NCI-H2081 (cell line): ENCODE measurements at places on chromosomes 13 and 19.

- DNase-seq = no peak
Measured at GRCh38 chr13:35824825-35825224, 306.4 kb downstream of the DCLK1 start.

GRCh38 chr13:110540871-110541525 lies 20.5 kb downstream of the RAB20 start:
- DNase-seq = no peak

DNA sequence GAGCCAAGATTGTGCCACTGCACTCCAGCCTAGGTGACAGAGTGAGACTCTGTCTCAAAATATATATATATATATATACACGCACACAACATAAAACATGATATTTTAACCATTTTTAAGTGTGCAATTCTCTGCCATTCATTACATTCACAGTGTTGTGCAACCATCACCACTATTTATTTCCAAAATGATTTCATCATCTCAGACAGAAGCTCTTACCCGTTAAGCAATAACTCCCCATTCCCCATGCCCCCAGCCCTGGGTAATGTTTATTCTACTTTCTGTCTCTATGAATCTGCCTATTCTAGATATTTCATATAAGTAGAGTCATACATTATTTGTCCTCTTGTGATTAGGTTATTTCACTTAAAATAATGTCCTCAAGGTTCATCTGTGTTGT lies 20.3 kb downstream of the WDR88 start:
- DNase-seq = no peak

DNA sequence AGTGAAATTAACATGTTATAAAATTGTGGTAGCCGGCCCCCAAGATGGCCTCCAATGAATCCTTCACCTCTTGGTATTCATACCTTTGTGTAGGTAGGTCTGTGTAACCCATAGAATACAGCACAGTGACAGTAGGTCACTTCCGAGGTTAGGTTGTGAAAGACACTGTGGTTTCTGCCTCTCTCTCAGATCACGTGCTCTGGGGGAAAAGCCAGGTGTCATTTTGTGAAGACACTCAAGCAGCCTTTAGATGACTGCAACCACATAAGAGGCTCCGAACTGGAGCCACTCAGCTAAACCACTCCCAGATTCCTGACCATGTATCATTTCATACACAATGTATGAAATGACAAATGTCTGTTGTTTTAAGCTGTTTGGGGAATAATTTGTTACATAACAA lies 9.8 kb upstream of the USPL1 start:
- no peak for DNase-seq

DNA sequence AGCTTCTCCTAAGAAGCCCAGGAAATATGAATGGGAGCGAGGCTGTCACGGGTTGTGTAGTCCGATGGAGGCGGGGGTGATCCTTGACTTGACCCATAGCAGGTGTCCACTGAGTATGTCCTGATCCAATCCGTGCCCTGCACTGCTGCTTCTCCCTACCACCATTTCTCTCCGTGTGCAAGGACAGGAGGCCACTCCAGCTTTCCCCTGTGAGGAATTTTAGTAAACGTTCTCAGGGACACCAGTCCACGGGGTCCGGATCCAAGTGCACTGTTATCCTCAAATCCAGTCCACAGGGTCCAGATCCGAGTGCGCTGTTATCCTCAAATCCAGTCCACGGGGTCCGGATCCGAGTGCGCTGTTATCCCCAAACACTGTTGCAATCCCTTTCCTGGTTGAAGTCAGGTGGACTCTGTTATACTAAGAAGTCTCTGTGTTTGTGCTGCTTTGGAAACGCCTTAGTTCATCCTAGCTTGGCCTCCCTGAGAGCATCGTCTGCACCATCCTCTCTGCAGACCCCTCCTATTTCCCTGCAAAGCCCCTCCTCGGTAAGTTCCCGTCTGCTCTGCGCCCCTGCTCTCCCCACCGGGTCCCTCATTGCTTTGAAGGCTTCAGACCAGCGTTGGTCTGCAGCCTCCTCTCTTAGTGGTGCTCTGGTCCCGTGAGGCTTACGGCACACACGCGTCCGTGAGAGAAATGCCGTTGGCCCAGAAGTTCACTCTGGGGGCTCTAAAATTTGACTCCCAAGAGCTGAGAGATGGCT lies 303.5 kb downstream of the TEX29 start:
- no peak for DNase-seq

DNA sequence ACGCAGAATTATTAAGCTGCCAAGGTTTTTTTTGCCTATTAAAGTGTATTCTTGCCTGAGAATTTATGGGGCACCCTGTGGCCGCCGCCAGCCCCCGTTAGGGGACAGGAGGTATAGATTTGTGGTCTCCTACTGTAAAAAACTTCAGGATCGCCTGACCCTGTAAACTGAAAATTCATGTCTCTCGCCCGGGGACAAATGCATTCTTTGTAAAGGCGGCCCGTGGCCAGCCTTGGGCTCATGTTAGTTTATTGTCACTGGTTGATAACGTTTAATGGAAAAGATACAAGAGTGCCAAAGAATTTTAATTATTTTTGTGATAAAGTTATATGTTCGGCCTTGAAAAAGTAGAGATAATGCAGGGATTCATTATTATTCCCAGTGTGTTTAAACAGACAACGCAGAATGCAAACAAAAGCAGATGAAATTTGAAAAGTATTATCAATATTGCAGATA lies 141.7 kb downstream of the URI1 start:
- no peak for DNase-seq

DNA sequence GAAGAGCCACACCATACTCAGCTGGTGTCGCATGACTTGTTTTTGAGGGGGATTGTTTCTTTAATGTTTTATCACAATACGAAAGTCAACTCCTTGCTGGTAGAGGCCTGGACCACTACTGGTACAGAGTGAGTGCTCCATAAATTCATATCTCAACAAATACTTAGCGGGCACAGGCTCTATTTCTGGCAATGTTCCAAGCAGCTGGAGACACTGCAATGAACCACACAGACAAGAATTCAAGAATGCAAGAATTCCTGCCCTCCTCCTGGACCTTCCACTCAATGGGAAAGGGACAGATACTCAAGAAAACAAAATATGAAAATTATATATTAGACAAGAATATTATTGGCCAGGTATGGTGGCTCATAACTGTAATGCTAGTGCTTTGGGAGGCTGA lies 5.1 kb upstream of the FXYD5 start:
- DNase-seq = no peak

DNA sequence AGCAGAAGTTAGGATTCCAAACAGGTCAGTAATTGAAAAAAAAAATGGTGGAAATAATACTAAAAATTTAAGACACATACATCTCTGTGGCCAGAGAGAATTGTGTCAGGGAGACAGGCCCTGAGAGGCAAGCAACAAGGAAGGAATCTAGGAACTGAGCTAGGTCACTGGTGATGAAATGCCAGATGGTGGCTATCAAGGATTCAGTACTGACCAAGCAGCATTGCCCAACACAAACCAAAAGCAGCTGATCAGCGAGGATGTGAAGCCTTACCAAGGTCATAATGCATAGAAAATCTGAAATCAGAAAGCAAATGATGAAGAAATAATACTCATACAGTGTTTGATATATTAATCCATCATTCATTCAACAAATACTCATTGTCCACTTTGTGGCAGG lies 905.0 kb downstream of the GPC5 start:
- DNase-seq = no peak

GRCh38 chr13:104098421-104098820 lies 1032.2 kb upstream of the SLC10A2 start:
- no peak for DNase-seq
